AG20443 (cell line): ENCODE measurements at places on chromosomes 13 and 19.

GRCh38 chr19:35011091-35011689 is 11.1 kb downstream of the GRAMD1A start:
- no peak for DNase-seq

DNA sequence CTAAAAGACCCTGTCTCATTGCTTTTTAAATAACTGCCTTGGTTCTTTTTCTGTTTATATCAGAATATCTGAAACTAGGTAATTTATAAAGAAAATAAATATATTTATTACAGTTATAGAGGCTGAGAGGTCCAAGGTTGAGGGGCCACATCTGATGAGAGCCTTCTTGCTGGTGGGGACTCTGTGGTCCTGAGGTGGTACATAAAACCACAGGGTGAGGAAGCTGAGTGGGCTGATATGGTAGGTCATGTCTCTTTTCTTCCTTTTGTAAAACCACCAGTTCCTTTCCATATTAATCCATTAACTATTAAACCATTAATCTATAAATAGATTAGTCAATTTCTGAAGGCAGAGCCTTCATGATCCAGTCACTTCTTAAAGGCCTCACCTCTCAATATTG is 109.5 kb upstream of the SPRY2 start:
- no peak for DNase-seq

GRCh38 chr13:111262281-111262680 is 58.2 kb upstream of the TEX29 start:
- no peak for DNase-seq

- peak; percentile 86 for DNase-seq
Measured at GRCh38 chr19:46529622-46530451, 34.2 kb upstream of the PNMA8B start.

DNA sequence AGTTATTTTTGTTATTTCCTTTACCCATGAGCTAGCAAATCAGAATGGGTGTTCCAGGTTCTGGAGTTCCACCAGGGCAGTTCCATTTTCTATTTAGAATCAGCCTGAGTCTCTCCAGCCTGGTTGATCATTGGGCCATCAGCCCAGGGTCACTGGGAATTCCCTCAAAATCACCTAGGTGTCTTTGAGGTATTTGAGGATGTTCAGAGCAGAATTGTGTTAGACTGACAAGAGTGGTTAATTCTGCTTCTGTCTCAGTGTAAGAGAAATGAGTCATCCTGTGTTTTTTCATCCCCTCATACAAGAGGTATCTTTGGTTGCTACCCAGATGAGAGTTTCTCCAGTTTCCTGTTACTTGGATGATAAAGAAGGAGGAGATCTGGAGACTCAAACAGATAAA is 11.7 kb downstream of the ZNF66 start:
- no peak for DNase-seq

DNA sequence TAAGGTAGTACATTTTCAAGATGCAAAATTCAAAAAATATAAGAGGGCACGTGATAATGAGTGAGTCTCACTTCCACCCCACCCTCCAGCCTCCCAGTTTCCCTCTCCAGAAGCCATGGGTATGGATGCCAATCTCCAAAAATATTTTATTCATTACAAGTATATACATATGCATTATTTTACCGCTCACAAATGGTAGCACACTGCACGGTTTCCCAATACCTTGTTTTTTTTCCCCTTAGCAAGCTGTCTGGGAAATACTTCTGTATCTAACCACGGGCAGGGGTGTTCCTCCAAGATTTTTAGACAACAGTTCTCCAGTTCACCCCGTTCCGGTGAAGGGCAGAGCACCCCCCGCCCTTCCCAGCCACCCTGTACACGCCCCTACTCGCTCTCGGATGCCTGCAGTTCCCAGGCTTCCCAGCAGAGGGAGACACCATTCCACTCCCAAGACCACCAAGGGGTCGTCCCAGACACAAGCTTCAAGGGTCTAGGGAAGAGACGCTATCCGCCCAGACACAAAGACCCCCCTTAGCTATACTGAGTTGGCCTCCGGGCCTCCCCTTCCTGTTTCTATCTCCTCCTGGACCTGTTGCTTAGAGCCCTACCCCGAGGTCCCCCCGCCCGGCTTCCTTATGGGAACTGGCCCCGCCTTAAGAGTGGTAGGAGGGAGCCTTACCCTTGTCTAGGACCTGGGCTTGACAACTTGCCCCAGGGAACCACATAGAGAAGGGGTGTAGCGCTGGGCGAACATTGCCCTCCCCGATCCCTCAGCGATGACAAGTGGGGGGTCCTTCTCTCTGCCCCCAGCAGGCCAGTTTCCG is 1.1 kb upstream of the FXYD3 start:
- peak; percentile 84 for DNase-seq

DNA sequence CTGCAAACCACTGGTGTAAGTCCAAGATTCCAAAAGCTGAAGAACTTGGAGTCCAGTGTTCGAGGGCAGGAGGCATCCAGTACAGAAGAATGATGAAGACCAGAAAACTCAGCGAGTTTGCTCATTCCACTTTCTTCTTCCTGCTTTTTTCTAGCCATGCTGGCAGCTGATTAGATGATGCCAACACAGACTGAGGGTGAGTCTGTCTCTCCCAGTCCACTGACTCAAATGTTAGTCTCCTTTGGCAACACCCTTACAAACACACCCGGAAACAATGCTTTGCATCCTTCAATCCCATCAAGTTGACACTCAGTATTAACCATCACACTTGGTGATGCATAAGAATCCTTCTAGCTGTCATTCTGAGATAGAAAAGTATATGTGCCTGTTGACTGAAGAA is 1504.6 kb downstream of the EFNB2 start:
- no peak for DNase-seq

DNA sequence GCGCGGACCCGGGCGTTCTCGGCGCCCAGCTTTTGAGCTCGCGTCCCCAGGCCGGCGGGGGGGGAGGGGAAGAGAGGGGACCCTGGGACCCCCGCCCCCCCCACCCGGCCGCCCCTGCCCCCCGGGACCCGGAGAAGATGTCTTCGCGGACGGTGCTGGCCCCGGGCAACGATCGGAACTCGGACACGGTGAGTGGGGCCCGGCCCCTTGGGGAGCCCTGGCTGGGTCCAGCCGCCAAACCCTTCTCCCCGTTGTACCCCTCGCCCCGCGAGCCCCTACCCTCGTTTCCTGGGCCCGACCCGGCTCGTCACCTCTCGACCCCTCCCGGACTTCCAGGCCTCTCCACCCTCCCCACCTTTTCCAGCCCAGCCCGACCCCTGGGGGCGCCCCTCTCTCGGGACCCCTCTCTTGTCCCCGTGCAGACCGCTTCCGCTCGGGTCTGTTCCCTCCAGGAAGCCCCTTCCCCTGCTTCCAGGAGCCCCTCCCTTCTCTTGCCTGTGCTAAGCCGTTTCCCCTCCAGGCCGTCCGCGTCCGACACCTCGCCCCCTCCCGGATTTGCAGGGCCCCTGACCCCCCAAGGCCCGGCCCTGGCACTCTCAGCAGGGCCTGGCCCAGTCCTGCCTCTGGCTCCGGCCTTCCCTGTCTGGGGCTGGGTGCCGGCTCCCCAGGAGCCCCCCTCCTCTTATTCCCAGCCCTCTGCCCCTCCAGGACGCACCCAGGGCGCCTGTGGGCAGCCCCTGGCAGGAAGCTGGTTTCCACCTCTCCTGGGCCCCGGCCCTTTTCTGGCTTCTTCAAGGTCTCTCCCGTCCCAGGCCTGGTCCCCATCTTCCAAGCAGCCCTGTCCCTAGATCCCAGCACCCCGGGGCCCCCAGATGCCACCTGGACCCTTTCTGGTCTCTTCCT is 632 bp downstream of the MARK4 start:
- peak; percentile 66 for DNase-seq
